ENCODE measurements at places on chromosomes 13 and 19.

GRCh38 chr19:10000171-10000826, 10.0 kb downstream of the COL5A3 start:
- DNase-seq = peak; percentile 53

GRCh38 chr13:38620876-38621275, 66.0 kb upstream of the FREM2 start:
- no peak for DNase-seq

- peak; percentile 75 for DNase-seq
Measured at GRCh38 chr13:106599875-106600797, 32.2 kb upstream of the ARGLU1 start.

DNA sequence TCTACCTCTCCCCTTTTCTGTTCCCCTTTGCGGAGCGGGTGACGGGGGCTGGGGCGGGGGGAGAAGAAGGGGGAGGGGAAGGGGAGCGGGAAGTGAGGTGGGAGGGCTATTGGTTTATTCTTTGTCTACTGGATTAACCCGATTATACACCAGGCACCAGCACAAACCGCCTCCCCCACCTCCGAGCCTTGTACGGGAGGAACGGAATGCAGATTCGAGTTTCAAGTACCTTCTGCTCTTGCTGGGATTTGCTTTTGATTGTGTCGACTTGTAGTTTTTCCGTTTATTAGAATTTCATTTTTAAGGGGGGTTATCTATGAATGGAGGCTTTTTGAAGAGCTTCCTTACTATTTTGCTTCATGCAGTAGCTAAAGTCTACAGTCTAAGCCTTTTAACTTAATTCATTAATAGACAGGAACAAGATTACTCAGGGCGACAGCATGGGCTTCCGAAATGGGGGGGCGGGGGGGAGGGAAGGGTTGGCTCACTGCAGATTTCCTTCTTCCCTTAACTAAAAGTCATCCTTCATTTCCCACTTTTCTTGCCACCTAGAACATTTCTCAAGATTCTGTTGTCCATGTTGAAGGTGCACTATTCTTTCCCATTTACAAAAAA, 937 bp upstream of the SPRY2 start:
- DNase-seq = peak; percentile 57

GRCh38 chr13:87234981-87235380, 436.2 kb upstream of the SLITRK5 start:
- DNase-seq = peak; percentile 37

DNA sequence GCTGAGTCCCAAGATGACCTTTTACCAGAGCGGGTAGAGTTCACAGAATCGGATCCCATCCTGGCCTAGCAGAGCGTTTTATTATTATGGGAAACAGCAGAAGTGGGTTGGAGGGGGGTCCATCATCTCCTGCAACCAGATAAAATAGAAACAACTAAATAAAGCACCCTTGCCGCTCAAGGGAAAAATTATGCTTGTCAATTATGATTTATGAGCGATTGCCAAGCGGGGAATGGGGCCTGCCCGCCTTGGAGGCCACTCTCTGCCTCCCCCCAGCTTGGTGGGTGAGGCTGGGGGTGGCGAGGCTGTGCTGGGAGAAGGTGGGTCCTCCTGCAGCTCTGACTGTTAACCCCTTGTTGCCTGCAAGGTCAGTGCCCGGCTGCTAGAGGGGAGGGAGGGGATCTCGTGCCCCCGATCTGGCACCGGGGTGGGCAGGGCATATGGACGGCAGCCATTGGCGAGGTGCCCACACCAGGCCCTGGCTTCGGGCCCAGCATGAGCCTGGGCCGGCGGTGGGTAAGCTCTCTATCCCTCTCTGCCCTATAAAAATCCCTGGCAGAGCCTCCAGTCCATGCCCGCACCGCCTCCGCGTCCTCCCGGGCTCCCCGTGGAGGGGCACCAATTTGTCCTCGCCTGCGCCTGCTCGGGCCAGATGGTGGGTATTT, 129.1 kb downstream of the URI1 start:
- DNase-seq = no peak

DNA sequence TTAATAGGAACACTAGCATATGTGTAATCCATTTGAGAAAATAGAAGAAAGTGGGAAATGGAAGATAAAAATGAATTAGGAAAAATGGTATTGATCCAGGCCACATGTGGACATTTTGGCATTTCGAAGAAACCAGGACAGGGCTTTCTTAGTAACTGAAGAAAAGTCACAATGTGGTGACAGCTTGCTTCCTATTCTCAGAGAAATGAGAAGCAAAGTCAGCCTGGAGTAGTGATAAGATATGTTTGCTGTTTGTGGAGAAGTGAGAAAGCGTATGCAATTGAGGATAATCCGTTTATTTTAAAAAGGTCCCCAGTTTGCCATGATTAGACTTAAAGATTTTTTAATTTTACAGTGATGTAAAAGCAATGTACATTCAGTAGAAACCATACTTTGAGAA, 127.9 kb downstream of the SLITRK6 start:
- DNase-seq = no peak

DNA sequence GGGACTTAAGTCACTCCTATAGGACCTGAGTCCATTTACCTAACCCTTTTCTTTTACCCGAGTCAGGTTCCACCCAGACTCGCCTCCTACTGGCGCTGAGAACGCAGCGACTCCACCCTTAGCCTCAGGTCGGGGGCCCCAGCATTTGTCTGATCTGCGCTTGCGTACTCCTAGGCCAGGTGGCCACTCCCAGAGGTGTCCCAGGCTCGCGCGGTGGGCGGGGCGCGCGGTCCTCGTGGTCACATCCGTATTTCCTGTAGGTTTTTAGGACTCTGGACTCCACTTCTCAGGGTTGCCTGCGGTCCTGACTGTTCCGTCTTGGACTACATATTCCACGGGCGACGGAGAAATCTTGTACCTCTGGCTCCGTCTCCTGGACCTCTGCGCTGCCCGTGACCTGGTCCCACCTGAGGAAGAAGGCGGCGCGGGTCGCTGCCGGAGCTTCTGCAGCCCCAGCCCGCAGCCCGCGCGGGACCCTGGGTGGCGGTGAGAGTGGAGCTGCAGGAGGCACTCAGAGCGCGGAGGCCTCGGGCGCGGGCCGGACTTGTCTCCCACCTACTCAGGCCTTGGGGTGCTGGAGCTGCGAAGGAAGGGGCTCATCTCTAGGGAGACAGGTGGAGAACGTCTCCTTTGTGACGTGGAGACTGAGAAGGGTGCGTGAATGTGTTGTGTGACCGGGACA, 11.0 kb upstream of the ZNF573 start:
- DNase-seq = no peak

DNA sequence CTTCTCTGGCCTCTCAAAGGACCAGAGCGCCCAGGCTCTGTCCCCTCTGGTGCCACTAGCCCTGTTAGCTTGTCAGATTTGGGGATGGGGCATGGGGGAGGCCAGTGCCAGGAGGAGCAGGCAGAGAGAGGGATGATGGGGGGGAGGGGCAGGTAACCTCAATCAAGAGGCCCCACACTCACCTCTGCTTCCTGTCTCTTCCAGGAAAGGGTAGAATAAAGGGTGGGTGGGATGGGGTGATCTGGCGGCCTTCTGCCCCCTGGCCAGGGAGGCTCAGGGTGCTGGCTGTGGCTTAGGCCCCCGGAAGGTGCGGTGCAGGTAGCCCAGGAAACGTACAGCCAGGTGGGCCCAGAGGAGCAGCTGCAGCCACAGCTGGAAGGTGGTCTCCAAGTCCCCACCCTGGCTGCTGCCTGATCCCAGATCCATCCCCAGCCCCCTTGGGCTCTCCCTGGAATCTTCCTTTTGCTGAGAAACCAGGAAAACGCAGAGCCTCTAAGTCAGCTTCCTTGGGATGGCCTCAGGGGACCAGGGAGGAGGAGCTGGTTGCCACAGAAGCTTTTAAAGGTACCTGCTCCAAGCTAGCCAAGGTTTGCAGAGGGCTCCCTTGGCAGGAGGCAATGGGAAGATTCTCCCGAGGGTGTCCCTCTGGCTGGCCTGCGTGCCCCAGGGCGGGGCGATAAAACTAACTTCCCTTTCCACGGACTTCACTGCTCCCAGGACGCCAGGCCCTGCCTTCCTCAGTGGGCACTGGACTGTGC, 5.3 kb downstream of the PRKACA start:
- DNase-seq = no peak

DNA sequence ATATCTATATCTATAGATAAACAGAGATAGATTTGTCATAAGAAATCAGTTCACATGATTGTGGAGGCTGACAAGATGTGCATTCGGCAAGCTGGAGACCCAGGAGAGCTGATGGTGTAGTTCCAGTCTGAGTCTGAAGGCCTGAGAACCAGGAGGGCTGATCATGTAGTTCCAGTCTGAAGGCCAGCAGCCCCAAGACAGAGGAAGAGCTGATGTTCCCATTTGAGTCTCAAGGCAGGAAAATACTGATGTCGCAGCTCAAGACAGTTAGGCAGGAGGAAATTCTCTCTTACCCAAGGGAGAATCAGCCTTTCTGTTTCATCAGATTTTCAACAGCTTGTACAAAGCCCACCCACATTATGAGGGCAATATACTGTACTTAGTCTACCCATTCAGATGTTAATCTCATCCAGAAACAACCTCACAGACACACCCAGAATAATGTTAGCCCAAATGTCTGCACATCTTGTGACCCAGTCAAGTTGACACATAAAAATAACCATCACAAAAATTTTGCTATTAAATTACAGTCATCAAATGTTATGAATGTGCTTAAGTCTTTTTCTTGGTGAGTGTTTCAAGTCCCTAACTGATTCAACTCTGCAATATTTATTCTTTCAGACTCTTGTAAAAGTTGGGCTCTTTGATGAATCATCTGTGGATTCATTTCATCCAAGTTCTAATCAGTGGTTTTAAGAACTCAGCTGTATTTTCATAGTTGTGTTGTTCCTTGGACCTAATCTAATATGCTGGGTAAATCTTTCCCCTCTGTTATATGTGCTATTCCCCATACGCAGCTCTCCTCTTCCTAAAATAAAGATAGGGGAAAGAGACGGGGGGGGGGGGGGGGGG, 22.7 kb upstream of the LRCH1 start:
- no peak for DNase-seq

- DNase-seq = peak; percentile 36
Measured at GRCh38 chr19:22144394-22144793, 52.4 kb downstream of the ZNF676 start.

DNA sequence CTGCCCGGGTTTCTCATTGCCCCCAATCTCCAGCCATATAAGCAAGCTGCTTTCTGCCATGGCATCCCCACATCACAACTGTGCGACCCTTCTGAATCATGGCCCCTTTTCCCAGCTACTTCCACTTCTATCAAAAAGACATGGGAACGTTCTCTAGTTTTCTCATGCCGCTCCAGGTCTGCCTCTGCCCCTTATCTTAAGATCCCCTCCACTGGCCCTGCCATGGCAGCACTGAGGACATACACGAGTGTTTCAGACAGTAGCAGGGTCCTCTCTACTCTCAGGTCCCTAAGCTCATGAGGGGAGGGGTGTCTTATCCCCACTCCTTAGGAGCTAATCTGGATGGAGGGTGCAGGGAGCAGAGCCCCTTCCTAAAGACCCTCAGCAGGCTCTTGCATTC, 5.5 kb upstream of the AMER2 start:
- DNase-seq = no peak

DNA sequence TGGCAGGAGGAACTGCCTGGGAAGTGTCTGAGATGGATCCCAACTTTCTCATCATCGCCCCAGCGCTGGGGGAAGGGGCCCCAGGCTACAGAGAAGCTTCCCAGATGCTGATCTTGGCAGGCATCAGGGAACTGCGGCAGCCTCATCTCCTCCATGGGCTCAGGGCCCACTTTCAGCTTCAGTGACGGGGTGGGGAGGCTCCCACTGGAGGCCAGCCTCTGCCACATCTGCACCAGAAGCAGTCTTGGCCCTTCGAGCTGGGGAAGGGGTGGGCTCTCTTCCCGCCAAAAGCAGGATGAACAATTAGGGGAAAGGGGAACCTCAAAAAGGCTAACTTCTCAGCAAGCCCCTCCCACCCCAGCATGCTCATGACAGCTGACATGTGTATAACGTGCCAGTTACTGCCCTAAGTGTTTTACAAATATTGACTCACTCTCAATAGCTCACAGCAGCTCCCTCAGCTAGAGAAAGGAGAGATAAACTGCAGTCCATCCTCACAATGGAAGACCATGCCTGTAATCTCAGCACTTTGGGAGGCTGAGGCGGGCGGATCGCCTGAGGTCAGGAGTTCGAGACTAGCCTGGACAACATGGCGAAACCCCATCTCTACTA, 7.1 kb upstream of the S1PR2 start:
- no peak for DNase-seq

DNA sequence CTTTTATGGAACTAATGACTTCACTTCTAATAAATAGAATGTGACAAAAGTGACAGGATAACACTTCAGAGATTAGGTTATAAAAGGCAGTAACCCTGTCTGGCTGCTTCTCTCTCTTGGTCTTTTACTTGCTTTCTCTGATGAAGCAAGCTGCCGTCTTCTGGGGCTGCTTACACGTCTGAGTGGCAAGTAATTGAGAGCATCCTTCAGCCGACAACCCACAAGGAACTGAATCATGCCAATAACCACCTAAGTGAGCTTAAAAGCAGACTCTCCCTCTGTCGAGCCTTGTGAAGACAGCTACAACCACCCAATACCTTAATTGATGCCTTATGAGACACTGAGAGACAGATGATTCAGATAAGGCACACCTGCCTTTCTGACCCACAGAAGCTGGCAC, 1091.2 kb downstream of the SLITRK1 start:
- DNase-seq = no peak

GRCh38 chr13:74641586-74641985, 507.4 kb upstream of the KLF12 start:
- no peak for DNase-seq

DNA sequence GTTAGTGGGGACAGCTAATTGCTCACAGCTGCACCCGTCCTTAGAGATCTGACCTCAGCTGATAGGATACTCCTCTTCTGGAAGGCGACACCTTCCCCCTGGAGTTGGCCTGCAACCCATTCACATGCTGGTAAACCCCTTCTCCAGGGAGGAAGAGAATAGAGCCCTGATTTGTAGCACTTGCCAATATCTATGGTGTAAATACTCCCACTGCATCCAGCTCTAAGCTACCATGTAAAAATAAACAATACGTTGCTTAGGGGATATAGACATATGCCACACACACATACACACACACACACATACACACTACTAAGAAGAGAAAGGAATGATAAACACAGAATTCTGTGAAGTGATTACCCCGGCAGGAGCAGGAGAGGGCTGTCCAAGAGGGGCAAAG, 49.4 kb upstream of the KCTD15 start:
- DNase-seq = no peak

- DNase-seq = no peak
Measured at GRCh38 chr19:3950871-3951861, 18.3 kb downstream of the NMRK2 start.

GRCh38 chr19:1082165-1082927, 12.8 kb downstream of the POLR2E start:
- DNase-seq = no peak

DNA sequence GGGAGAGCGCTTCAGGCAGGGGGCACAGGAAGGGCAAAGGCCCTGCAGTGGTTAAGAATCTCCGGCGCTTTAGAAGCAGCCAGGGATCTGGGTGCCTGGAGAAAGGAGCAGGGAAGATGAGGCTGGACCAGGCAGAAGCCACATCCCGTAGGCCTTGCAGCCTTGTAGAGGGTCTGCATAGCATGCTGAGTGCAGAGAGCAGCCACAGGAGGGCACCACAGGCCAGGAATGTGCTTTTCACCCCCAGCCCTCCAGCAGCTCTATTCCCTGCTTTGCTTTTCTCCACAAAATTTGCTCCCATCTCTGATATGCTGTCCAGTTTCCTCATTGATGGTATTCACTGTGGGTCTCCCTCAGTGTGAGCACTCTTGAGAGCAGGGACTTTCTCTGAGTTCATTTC, 5.7 kb downstream of the WDR62 start:
- DNase-seq = peak; percentile 44

GRCh38 chr13:109735436-109735966, 50.9 kb downstream of the IRS2 start:
- no peak for DNase-seq

GRCh38 chr13:68128297-68128915, 898.3 kb upstream of the PCDH9 start:
- no peak for DNase-seq

- no peak for DNase-seq
Measured at GRCh38 chr13:110340812-110341444, 33.8 kb downstream of the COL4A2 start.
